Cerebellar nuclear complex (tissue), 1 donor: ENCODE measurements at places on chromosomes 6 and 20.

DNA sequence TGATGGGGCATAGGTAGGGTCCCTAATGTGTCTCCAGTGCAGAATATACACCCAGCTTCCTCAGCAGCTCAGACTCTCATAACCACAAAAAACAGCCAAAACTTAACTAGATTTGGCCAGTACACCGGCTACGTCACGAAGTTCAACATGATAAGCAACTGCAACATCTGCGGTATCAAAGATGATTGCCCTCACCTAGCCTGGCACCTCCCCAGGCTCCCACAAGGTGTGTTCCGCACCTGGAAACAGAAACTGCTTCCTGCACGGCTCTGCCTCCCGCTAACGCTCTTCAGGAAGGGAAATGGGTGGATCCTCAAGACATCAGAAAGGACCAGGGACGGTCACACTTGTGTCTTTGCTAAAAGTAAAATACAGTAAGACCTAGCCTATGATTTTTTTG is 9.5 kb downstream of the TXNDC5 start:
- DNase-seq, result no peak

- DNase-seq, result no peak
Observed at GRCh38 chr20:1861347-1861976, 33.7 kb upstream of the SIRPA start.

GRCh38 chr6:107657373-107657754 is 166.7 kb downstream of the SCML4 start:
- no peak for DNase-seq

GRCh38 chr6:35209622-35210247 is 4.0 kb upstream of the SCUBE3 start:
- no peak for DNase-seq

DNA sequence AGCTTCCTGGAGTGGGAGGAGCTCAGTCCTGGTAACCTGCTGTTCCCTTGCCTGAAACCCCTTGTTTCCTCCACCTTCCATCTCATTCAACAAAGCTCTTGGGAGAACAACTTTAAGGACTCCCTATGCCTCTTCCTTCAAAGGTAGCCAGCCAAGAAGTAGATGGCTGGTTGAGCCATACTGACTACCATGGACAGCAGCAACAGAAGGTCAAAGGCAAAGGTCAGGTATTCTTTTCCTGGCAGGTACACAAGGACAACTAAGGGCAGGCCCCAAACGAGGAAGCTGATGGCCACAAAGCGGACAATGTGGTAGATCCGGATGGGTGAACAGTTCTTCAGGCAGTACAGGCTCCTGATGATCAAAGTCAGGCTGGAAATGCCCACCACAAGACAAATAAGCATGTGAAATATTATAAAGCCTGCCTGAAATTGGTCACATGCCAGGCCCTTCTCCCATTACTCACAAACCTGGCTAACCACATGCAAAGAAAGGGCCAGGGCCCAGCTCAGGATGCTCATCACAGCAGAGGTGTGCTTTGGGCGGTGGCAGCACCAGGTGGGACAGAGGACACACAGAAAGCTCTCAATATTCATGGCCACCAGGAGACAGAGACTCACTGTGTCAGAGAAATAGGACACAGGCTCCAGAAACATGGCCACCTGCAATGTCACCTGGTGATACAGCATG is 21.7 kb downstream of the UBD start:
- DNase-seq, result no peak

GRCh38 chr6:142297996-142298753 is 3.6 kb upstream of the ADGRG6 start:
- no peak for DNase-seq

- DNase-seq, result no peak
Observed at GRCh38 chr20:51265361-51265760, 242.5 kb upstream of the KCNG1 start.

GRCh38 chr20:41038878-41039404 is 10.3 kb downstream of the TOP1 start:
- DNase-seq, result no peak
